ENCODE measurements at places on chromosomes 11 and 22. TPM values are rescaled to one million over a fixed set of nuclear protein-coding genes. Genes with fewer than 3 reads are reported as not detected.

NXPE1 gene
- not detected for total RNA-seq

MB gene
- not detected for total RNA-seq

ZBED4 gene
- total RNA-seq: 14.8 TPM

MYBPC3 gene
- not detected for total RNA-seq

TSGA10IP gene
- total RNA-seq: not detected

C1QTNF4 gene
- total RNA-seq: 0.41 TPM

DNA sequence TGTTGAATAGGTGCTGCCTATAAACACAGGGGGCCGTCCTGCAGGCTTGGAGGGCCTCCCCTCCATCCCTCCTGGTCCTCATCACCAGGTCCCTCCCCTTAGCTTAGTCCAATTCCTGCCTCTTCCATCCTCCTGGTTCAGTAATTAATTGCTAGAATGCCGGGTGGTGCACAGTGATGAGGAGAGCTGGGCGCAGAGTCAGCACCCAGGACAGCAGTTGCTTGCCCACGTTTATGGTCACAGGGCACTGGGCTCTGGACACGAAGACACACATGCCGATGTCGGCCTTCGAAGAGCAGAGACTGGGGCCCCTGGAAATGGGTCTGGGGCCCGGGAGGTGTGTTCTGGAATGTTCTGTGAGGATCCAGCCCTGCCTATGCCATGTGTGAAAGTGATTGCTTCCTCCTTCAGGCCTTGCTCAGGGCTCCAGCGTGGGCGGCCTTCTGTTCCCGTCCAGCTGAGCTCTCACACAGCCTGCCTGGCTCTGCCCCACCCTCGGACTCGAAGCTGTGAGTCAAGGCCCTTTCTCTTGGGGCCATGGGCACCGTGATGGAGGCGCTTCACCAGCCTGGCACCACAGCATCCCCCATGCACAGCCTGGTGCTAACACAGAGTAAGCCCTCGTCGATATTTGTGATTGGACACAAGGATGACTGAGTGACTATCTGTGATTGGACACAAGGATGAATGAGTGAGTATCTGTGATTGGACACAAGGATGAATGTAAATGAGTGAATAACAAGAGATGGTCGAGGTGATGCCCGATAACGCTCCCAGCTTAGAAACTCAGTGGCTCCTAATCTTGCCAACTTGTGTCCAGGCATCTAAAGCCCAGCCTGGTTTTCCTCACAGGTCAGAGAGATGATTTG lies 884.7 kb downstream of the BRD1 start:
- H3K36me3 ChIP-seq: no peaks in the 10 kb centered on the region
- H3K27ac ChIP-seq: no peak overlapping the region
- H3K4me1 ChIP-seq: no peaks in the 10 kb centered on the region
- DNase-seq: no peak
- no peak overlapping the region for H3K4me3 ChIP-seq
- no peaks in the 10 kb centered on the region for H3K27me3 ChIP-seq

DNA sequence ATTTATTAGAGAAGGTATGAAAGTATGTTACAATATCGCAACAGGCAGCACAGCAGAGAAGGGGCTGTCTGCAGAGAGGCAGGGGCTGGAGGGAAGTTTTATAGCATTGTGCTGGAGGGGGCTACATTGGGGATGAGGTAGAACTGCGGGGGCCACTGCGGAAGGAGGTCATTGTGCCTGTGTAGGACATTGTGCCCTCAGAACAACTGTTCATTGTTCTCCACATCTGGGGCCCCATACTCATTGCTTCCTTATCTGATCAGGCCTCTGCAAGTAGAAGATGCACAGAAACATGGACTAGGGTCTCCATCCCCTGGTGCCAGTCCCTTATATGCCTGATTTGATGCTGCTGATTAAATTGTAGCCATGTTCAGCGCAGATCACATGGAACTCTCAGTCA lies 12.1 kb downstream of the NADSYN1 start:
- H3K36me3 ChIP-seq: peaks cover 58% of the 10 kb centered on the region
- H3K4me1 ChIP-seq: no peaks in the 10 kb centered on the region
- no peak for DNase-seq
- no peak overlapping the region for H3K4me3 ChIP-seq

GRCh38 chr11:21446939-21447590 lies 745.8 kb upstream of the ANO5 start:
- H3K27me3 ChIP-seq: no peaks in the 10 kb centered on the region
- H3K4me3 ChIP-seq: no peak overlapping the region
- no peak overlapping the region for H3K27ac ChIP-seq
- H3K36me3 ChIP-seq: no peaks in the 10 kb centered on the region
- no peaks in the 10 kb centered on the region for H3K4me1 ChIP-seq

- H3K36me3 ChIP-seq: no peaks in the 10 kb centered on the region
- H3K4me1 ChIP-seq: peaks cover 19% of the 10 kb centered on the region
- no peaks in the 10 kb centered on the region for H3K27me3 ChIP-seq
- no peak for DNase-seq
Measured at GRCh38 chr11:10418259-10418949, 36.7 kb upstream of the AMPD3 start.

DNA sequence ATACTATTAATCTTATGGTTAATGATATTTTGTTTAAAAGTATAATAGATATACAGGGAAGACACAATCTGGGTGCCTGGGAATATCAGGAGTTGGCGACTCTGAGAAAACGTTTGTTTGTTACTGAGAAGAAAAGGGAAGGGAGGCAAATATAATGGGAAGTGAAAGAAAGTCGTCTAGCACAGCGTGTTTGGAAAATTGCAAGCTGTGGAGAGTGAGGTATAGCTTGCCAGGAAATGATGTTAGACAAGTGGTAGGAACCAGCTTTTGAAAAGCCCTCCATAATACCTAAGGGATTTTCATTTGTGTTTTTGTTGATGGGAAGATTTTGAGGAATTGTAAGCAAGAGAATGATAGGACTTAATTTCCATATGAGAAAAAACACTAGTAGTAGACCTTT lies 322.2 kb downstream of the LUZP2 start:
- H3K27ac ChIP-seq: no peak overlapping the region
- H3K36me3 ChIP-seq: no peaks in the 10 kb centered on the region
- DNase-seq: no peak

DNA sequence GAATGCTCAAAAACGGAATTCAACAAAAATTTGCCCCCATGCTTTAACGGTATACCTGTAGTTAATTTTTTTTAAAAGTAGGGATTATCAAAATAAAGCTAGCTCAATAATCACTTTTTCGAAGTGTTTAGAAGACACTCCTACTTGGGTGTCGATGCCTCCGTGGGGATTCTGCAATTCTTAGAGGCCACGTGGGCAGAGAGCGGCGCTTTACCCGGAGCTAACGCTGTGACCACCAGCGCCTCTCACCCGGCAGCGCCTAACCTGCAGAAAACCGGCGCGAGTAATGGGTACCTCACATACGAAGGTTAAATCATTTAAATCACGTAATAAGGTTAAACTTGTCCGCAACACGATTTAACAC lies 583 bp downstream of the TAF1D start:
- H3K4me1 ChIP-seq: peaks cover 22% of the 10 kb centered on the region
- DNase-seq: peak; percentile 46
- peak overlapping the region; percentile 88 for H3K4me3 ChIP-seq
- H3K27ac ChIP-seq: peak overlapping the region; percentile 97

Measured in CD4-positive, alpha-beta T cell (primary cell).